Activated effector memory CD4-positive, alpha-beta T cell treated with Interleukin-2 at 50 U/mL for 16 hours (primary cell): ENCODE measurements at places on chromosomes 6 and 20.

- DNase-seq = no peak
Observed at GRCh38 chr20:40717343-40717865, 28.4 kb upstream of the MAFB start.

- no peak for DNase-seq
Observed at GRCh38 chr6:111147440-111147839, 60.1 kb downstream of the SLC16A10 start.

GRCh38 chr6:71602385-71603007, 283.9 kb upstream of the RIMS1 start:
- no peak for DNase-seq

DNA sequence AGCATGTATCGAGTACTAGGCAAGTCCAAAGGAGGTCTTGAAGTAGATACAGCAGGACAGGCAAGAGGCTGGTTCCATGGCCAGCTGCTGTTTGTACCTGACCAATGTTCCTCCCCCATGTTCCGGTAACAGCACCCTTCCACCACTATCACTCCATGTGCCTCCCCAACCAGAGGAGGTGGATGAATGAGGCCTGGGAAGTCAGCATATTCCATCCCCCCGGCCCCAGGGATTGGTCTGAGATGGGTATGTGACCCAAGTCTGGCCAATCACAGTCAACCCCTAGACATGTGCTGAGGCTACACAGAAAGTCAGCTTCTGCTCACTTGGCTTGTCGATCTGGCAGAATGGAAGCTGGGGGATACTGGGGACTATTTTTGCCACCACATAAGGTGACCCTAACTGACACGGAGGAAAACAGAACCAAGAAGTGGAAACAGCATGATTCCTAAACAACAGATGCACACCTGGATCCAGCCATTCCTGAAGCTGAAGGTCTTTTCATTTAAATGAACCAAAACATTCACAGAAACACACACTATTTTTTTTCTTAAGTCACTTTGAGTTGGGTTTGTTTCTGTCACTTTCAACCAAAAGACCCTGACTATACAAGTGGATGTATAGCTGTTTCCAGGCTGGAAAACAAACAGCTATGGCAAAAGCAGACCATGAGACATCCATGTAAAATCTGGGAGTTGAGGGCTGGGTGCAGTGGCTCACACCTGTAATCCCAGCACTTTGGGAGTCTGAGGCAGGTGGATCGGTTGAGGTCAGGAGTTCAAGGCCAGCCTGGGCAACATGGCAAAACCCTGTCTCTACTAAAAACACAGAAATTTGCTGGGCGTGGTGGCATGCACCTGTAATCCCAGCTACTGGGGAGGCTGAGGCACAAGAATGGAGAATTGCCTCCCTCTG, 70.4 kb upstream of the PTPN1 start:
- no peak for DNase-seq

- DNase-seq = no peak
Observed at GRCh38 chr20:53399592-53400335, 193.9 kb downstream of the ZNF217 start.

GRCh38 chr6:166656230-166657151, 29.4 kb upstream of the RPS6KA2 start:
- DNase-seq = no peak

DNA sequence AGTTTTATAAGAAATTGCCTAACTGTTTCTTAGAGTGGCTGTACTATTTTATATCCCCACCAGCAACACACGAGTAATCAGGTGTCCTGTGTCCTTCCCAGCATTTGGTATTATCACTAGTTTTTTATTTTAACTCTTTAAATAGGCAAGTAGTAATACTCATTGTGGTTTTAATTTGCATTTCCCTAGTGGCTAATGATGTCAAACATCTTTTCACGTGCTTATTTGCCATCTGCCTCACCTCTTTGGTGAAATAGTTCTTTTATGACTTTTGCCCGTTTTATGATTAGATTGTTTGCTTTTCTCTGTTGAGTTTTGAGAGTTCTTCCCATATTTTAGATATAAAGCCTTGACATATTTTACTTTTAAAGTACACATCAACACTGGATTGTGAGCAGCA, 57.8 kb downstream of the GCLC start:
- DNase-seq = no peak

GRCh38 chr6:7730001-7730783, 4.3 kb downstream of the BMP6 start:
- no peak for DNase-seq
